ENCODE measurements at places on chromosomes 1 and 21. TPM values are rescaled to one million over a fixed set of nuclear protein-coding genes. Genes with fewer than 3 reads are reported as not detected.

Gene LRRC52
- 1.2 TPM for polyA plus RNA-seq

Gene ZYG11A
- not detected for polyA plus RNA-seq

Gene KRTAP19-1
- not detected for polyA plus RNA-seq

Gene S100A3
- polyA plus RNA-seq = 3.4 TPM

Gene FAM151A
- polyA plus RNA-seq = 0.05 TPM

Gene C1orf185
- polyA plus RNA-seq = not detected

Gene S100A5
- polyA plus RNA-seq = not detected

Gene PRRC2C
- polyA plus RNA-seq = 20.4 TPM

Gene OR6K3
- polyA plus RNA-seq = not detected

Gene IL12RB2
- 0.67 TPM for polyA plus RNA-seq

Gene FLG2
- not detected for polyA plus RNA-seq

Gene MIXL1
- not detected for polyA plus RNA-seq

Gene NEXN
- 31.6 TPM for polyA plus RNA-seq

Gene WNT2B
- 0.18 TPM for polyA plus RNA-seq

Gene CELSR2
- 0.69 TPM for polyA plus RNA-seq

Gene RBM11
- polyA plus RNA-seq = not detected

Gene LEPR
- polyA plus RNA-seq = 2.1 TPM

Gene UMODL1
- not detected for polyA plus RNA-seq

Gene CEP350
- polyA plus RNA-seq = 11.1 TPM

Gene SPRR2A
- polyA plus RNA-seq = not detected

Gene S100B
- polyA plus RNA-seq = 1.1 TPM

Gene MYOM3
- 86.7 TPM for polyA plus RNA-seq

Gene CRABP2
- 0.53 TPM for polyA plus RNA-seq

Gene TOE1
- polyA plus RNA-seq = 2.7 TPM

Gene PALMD
- polyA plus RNA-seq = 59.4 TPM

Gene SYPL2
- polyA plus RNA-seq = 66.2 TPM

Gene SPATA21
- 0.44 TPM for polyA plus RNA-seq

Data from psoas muscle (tissue), 8 donors.